ENCODE measurements at places on chromosomes 5 and 9.

- H3K36me3 ChIP-seq: no peaks in the 10 kb centered on the region
- no peak for DNase-seq
- no peaks in the 10 kb centered on the region for H3K4me1 ChIP-seq
Measured at GRCh38 chr5:169901896-169902295, 78.4 kb downstream of the INSYN2B start.

GRCh38 chr9:123353041-123353440 is 3.0 kb upstream of the CRB2 start:
- no peaks in the 10 kb centered on the region for H3K4me1 ChIP-seq
- H3K36me3 ChIP-seq: no peaks in the 10 kb centered on the region
- no peak overlapping the region for H3K4me3 ChIP-seq
- H3K27ac ChIP-seq: no peak overlapping the region
- H3K27me3 ChIP-seq: no peaks in the 10 kb centered on the region

DNA sequence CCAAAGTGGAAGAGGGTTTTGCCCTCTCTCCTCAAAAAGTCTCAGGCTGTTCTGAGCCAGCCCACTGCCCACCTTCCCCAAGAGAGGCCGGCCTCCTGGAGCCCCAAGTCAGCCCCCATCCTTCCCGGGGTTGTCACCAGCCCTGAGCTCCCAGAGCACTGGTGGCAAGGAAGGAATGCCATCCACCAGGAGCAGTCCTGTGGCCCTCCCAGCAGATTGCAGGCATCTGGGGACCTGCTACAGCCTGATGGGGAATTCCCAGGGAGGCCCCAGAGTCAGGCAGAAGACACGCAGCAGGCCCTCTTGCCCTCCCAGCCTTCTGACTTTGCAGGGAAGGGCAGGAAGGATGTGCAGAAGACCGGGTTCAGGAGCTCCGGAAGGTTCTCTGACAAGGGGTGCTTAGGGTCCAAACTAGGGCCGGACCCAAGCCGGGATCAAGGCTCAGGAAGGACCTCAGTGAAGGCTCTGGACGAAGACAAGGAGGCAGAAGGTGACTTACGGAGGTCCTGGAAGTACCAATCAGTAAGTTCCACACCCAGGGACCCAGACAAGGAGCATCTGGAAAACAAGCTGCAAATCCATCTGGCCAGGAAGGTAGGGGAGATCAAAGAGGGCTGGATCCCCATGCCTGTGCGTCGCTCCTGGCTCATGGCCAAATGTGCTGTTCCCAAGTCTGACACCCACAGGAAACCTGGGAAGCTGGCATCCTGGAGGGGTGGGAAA is 3.7 kb downstream of the SPATA31E1 start:
- H3K36me3 ChIP-seq: no peaks in the 10 kb centered on the region
- no peak overlapping the region for H3K4me3 ChIP-seq
- no peaks in the 10 kb centered on the region for H3K27me3 ChIP-seq
- H3K27ac ChIP-seq: no peak overlapping the region
- no peak for DNase-seq

GRCh38 chr9:110752766-110753165 is 84.2 kb downstream of the MUSK start:
- no peaks in the 10 kb centered on the region for H3K36me3 ChIP-seq
- no peaks in the 10 kb centered on the region for H3K27me3 ChIP-seq
- H3K4me3 ChIP-seq: no peak overlapping the region
- peak; percentile 64 for DNase-seq
- 0 out of 2 replicates have a peak overlapping the region, but pooled peaks have one; percentile 13 for H3K27ac ChIP-seq

DNA sequence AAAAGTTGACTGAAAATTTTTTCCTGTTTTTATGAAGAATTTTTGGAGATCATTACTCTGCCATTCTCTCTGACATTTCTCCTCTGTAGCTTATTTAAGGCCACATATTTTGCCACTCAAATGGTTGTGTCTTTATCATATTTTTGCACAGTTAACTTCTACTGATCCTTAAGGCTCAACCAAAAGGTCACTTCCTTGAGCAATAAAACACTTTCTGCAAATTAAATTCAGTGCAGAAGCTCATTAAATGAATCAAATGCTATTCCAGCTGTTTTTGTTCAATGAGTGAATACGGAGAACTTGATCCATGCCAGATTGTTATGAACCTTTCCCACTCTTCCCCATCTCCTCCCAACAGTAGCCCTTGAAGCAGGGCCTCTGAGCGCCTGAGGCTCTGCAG is 93.8 kb upstream of the EPB41L4A start:
- H3K36me3 ChIP-seq: no peaks in the 10 kb centered on the region
- no peak overlapping the region for H3K27ac ChIP-seq
- no peaks in the 10 kb centered on the region for H3K4me1 ChIP-seq
- DNase-seq: no peak
- no peak overlapping the region for H3K4me3 ChIP-seq
- no peaks in the 10 kb centered on the region for H3K27me3 ChIP-seq

DNA sequence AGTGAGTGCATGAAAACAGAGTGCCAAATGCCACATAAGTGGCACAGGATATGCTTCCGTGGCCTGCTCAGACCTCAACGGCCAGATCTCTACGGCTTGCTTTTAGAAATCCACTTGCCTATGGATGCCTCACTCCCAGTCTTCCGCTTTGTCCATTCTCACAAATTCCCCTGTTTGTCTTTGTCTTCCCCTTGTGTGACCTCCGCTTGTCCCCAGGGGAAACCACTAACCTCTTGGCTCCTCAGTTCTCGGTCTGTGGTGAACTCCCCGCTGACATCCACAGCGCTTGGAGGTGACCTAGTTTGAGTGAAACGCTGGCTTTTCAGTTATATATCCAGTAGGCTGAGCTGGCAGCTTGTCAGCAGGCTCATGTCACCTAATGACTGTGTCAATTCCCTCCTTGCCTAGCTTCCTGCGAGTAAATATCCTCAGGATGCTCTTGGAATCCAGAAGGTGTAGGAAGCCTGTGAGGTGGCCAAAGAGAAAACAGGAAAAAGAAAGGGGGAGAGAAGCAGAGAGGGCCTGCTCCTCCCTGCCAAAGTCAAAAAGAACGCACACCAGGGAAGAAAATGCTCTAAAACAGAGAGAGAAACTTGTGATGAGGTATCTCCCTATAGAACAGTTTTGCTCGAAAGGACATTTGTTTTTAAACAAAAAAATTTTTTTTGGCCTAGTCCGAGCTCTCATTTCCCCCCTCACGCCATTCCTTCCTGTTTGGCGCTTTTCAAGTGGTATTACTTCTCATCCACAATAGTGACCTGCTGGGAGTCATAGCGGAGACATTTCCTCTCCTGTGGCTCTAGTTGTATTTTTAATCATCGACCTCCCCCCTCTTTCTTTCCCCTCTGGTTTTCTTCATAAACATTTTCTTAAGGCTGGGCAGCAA is 101.6 kb upstream of the SPRY4 start:
- H3K4me1 ChIP-seq: peaks cover 20% of the 10 kb centered on the region
- no peaks in the 10 kb centered on the region for H3K27me3 ChIP-seq
- H3K36me3 ChIP-seq: no peaks in the 10 kb centered on the region
- no peak for DNase-seq

- no peak for DNase-seq
- H3K27ac ChIP-seq: no peak overlapping the region
- H3K4me1 ChIP-seq: no peaks in the 10 kb centered on the region
Measured at GRCh38 chr5:107282061-107282460, 388.7 kb downstream of the EFNA5 start.

- no peak overlapping the region for H3K4me3 ChIP-seq
- H3K27ac ChIP-seq: no peak overlapping the region
- no peaks in the 10 kb centered on the region for H3K4me1 ChIP-seq
- no peaks in the 10 kb centered on the region for H3K36me3 ChIP-seq
Measured at GRCh38 chr5:107476783-107477182, 194.0 kb downstream of the EFNA5 start.

GRCh38 chr9:116765011-116765410 is 77.9 kb downstream of the TRIM32 start:
- H3K4me3 ChIP-seq: no peak overlapping the region
- H3K27ac ChIP-seq: no peak overlapping the region

DNA sequence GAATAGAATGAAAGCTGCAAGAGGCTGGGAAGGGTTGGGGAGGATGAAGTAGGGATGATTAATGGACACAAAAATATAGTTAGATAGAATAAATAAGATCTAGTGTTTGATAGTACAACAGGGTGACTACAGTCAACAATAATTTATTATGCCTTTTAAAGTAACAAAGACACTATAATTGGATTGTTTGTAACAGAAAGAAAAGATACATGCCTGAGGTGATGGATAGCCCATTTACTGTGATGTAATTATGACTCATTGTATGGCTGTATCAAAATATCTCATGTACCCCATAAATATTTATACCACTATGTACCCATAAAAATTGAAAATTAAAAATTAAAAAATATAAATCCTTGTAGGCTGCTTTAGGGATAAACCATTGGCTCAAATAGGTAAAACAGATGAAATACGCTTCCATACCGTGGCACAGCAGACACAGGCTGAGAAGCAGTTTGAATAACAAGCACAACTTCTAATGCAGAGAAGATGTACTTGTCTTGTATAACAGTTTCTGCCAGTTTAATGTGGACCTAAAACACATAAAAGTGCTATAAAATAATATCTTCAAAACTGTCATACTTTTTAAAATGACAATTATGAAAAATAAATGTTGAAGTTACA is 34.9 kb downstream of the APBA1 start:
- H3K4me1 ChIP-seq: no peaks in the 10 kb centered on the region
- no peak for DNase-seq
- no peak overlapping the region for H3K27ac ChIP-seq
- no peak overlapping the region for H3K4me3 ChIP-seq
- H3K27me3 ChIP-seq: no peaks in the 10 kb centered on the region

DNA sequence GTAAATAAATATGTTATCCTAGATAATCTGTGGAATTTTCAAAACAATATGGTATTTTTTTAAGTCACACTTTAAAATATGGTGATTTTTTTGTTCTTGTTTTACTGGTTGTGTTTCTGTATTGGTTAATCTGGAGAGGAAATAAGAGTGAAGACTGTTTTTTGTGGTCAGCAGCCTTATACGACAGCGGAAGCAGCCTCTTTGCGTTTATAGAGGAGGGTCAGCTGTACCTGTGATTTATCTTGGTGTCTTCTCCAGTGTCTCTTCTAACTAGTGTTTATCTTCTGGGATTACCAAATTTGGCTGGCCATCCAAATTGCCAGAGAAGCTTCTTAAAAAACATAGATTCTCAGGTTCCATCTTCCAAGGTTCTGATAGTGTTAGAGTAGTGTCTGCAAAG is 58.7 kb downstream of the ICE1 start:
- no peaks in the 10 kb centered on the region for H3K4me1 ChIP-seq
- H3K36me3 ChIP-seq: peaks cover 3% of the 10 kb centered on the region
- H3K27ac ChIP-seq: no peak overlapping the region

GRCh38 chr9:98429613-98430012 is 174.2 kb upstream of the TBC1D2 start:
- H3K4me3 ChIP-seq: no peak overlapping the region
- no peaks in the 10 kb centered on the region for H3K36me3 ChIP-seq
- H3K27ac ChIP-seq: no peak overlapping the region
- no peak for DNase-seq

All from HCT116 (cell line).